Omental fat pad (tissue), 4 donors: ENCODE measurements at places on chromosomes 11 and 22. TPM values are rescaled to one million over a fixed set of nuclear protein-coding genes. Genes with fewer than 3 reads are reported as not detected.

DNA sequence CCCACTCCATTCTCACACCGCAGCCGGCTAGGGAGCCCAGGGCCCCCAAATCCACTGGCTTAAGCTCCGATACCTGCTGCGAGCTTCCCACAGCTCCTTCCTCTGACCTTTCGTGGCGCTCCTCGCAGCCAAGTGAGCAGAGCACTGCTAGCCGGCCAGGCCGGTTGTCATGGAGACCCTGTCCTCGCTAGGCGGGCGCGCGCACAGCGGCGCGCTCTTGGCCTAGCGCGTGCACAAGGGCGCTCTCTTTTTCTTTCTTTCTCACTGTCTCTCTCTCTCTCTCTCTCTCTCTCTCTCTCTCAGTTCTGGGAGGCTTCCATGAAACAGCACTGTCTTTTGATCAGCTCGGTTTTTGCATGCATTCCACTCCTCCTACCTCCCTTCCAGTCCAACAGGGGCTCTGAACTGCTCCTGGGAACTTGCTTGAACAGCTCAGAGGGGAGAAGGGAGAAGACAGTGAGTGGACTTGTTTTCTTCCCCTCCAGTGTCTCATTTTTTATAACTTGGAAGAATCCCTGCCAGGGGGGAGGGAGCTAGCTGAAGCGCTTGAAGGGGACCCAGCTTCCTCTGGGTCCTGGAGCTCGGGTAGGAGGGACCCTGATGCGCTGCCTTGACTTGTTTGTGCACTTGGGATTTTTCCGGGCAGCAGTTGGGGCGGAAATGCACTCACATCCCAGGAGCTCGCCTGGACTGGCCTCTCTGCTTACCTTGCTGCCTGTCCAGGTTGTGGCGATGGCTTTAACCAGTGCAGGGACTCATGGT is 100.3 kb upstream of the AKIP1 start:
- DNase-seq, result no peak

GRCh38 chr11:11813288-11813962 is 28.3 kb upstream of the USP47 start:
- no peak for DNase-seq

Gene SLC37A2
- 21.9 TPM for total RNA-seq

DNA sequence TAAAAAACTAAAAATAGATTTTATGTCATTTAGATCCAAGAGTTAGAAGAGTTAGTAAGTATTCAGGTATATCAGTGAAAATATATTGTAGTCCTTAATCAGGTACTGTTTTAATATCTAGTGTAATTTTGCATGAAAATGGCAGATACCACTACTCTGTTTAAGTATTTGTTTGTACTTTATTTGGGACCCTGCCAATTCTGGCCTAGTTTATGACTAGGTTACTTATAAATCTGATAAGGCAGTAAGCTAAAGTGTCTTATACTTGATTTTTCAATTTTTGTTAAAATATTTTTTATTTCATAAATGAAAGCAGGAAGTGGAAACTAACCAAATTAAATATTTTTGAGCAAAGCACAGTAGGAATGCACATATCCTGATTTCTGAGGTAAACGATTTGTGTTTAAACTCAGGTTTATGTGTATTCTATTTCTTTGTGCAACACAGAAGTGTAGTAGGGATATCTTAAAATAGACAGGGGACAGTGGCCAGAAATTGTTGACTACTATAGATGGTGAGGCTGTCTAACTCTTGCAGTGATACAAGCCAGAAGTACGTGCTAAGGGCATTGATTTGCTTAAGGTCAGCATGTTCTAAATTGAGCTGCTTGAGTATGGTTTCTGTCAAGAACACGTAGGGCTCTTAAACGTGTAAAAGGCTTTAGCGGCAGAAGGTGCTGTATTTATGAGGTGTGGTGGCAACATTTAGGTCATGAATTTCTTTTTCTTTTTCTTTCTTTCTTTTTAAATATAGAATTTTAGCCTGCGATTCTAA is 34.0 kb downstream of the HIPK3 start:
- no peak for DNase-seq

Gene TEAD1
- total RNA-seq, result 81.7 TPM

Gene TNRC6B
- total RNA-seq, result 36.8 TPM

GRCh38 chr22:46766611-46767010 is 4.2 kb downstream of the TBC1D22A start:
- no peak for DNase-seq

Gene DAGLA
- 1.4 TPM for total RNA-seq

Gene POU2AF1
- not detected for total RNA-seq

DNA sequence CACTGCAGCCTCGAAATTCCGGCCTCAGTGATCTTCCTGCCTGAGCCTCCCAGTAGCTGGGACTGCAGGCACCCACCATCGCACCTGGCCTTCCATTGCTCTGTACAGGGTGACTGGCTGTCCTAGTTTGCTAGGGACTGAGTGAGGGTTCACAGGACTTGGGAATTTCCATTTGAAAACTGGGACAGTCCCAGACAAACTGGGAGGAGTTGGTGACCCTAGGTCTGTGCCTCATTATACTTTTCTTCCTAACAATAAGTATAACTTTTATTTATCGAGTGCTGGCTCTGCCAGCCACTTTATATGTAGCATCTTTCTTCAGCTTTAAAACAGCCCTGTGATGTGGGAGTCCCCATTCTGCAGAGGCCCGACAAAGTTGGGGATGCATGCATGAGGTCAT is 25.5 kb downstream of the TCP11L1 start:
- DNase-seq, result no peak
